ENCODE measurements at places on chromosomes 12 and 14.

- DNase-seq = peak; percentile 33
These were observed 36.2 kb upstream of the FZD10 start for GRCh38 chr12:130126023-130126432.

DNA sequence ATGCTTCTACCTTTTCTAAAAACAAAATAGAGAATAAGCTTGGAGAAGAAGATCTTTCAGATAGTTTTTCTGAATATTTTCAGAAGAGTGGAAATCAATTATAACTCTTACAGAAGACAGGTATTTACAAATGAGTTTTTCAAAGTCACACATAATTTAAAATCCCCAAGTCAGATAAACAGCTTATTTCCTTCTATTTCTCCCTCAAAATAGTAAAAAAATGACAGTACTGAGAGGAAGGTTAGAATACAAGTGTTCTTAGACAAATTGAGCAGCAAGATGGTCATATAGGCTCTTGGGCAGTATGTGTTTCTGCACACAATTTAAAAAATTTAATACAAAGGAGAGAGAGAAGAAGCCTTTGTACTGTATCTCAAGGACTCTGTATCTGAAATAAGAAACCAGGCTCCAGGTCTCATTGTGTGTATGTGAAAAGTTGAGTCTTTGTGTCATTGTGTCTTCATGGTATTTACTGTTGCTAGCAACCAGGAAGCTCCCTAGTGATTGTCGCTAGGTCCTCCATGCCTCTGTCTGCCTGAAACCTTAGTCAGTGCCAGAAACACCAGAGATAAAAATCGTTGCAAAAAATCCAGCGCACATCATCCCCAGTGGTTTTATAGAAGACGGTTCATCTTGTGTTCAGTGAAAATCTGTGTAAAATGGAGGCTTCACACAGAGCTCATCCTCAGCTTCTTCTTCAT lies 12.9 kb upstream of the TUBA1A start:
- no peak for DNase-seq

DNA sequence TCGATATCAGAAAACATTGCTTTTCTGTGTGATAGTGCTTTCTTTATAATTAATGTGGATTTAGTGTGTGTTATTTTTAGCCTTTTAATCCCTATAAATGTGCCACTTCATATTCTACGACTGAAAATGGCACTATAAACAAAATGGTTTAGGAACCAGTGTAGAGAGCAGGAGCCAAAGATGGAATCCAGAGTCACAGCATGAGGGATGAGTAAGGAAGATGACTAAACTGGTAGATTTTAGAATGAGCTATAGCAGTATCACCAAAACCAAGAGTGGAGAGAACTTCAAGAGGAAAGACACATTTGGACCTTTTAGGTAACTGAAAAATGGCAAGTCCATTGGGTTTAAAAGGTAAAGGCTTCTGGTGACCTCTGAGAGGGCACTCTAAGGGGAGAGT lies 887.2 kb downstream of the NRXN3 start:
- DNase-seq = no peak

DNA sequence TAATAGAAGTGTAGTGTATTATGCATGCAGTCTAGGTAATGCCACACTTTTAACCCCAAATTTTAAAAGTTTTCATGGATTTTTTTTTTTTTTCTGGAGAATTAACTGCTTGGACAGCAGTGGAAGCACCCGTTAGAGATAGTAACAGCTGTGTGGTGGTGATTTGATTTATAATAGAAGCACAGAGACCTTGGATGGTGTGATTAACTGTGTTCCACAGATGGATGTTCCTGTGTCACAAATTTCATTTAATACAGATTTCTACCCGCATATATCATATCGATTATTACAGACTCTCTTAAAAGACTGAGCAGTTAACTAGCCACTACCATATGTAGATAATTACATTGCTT lies 47.0 kb downstream of the IFT81 start:
- no peak for DNase-seq

GRCh38 chr12:5827591-5827990 lies 117.5 kb downstream of the ANO2 start:
- DNase-seq = no peak

DNA sequence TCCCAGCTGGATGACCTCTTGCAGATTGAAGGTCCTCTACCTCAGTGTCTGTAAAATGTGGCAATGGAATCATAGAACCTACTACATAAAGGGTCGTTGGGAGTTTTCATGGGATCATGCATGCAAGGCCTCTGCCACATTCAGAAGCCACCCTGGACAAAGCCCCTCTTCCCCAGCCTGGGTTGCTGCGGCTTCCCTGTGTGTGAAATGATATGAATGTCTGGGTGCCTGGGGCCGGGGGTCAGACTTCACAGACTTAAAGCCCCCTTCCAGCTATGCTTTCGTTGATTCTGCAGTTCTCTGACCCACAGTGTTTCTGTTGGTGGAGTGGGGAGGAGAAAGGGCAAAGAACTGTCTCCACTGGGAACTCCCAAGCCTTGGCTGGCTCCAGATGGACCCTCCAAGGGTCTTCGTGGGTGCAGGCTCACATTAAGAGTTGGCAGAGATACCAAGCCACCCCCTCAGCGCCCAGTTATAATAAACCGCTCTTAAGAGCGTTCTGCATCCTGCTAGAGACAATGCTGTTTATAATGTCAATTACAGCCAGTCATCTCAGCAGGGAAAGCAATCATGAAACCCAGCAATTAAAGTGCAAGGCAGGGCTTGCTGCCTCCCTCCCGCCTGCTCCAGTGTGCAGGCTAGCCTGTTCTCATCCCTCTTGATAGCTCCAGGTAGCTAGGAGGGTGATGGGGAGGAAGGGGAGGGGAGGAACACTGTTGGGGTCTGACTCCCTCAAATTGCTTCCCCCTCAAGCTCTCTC lies 210.9 kb upstream of the FKBP4 start:
- DNase-seq = no peak
